ENCODE measurements at places on chromosomes 16 and 17.

- DNase-seq = no peak
Measured at GRCh38 chr16:1466968-1467521, 7.8 kb downstream of the CLCN7 start.

DNA sequence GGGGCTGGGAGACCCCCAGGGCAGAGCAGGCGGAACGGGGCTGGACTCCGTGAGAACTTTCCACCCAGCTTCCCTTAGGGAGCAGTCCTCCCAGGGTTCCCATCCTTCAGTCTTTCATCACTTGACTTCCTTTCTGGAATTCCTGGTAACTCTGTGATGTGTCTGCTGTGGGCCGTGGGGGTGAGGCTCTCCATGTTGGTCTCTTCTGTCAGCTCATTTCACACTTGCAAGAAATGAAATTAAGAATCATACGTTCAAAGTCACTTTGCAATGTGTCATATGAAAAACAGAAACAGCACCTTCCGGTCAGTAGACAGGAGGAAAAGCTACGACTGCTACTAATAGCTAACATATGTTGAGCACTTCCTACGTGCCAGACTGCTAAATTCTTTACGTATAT lies 5.4 kb upstream of the BBS2 start:
- DNase-seq = no peak

- no peak for DNase-seq
Measured at GRCh38 chr17:78706271-78706915, 75.7 kb downstream of the CYTH1 start.

GRCh38 chr16:85026703-85027102 lies 892 bp upstream of the KIAA0513 start:
- DNase-seq = no peak

GRCh38 chr17:17364338-17364667 lies 61.1 kb downstream of the NT5M start:
- no peak for DNase-seq

DNA sequence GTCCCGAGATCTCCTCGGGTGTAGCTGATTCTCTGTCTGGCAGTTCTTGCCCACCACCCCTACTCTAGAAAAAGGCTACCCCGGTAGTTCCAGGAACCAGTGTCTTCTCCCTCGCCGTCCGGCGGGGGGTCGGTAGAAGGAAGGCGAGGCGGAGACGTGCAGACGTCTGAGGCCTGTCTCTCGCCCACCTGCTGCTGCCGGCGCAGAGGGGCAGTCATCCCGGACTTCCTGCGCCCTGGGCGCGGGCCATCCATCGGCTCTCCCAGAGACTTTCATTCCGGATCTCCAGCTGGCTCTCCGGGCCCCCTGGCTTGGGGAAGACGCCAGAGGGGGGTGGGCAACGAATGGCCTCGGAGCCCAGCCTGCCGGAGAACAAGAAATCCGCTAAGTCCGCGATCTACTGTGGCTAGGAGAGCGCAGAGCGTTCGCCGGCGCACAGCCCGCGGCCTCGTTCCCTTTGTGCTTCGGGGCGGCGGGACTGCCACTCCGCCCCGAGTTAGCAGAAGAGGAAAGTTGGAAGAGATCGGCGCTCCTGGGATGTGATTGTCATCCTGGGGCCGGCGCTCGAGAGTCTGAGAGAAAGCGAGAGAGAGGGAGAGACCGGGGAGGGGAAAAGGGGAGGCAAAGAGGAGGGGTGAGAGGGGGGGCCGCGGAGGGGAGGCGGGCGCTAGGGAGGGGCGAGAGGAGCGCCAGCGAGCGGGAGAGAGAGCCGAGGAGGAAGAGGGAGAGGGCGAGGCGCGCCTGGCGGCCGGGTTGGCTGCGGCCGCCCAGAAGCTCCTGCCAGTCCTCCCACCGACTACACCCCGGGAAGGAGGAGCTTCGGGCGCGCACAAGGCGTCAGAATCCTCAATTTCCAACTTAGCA lies at the start of gene IRX5:
Gene IRX5 (plus strand): TSS at position 861 of the 864 bp plus-strand sequence. CDS start 334 bp downstream, outside the sequence.
- no peak for DNase-seq

DNA sequence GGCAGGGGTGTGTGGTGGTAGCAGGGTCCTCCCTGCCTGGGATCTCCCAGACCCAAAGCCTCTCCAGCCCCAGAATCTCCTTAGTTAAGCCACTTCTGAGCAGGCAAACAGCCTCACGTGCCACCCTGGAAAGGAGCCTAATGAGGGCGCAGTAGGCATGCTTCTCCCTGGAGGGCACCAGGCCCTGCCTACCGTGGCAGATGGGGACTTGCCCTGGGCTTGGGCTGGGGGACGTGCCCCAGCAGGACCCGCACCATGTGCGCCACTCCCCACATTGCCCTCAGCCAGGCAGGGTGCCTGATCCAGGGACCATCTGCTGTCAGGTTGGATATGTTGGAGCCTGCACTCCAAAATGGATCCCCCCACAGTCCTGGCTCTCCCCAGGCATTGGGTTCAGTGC lies 14.2 kb downstream of the FAM83G start:
- DNase-seq = no peak

DNA sequence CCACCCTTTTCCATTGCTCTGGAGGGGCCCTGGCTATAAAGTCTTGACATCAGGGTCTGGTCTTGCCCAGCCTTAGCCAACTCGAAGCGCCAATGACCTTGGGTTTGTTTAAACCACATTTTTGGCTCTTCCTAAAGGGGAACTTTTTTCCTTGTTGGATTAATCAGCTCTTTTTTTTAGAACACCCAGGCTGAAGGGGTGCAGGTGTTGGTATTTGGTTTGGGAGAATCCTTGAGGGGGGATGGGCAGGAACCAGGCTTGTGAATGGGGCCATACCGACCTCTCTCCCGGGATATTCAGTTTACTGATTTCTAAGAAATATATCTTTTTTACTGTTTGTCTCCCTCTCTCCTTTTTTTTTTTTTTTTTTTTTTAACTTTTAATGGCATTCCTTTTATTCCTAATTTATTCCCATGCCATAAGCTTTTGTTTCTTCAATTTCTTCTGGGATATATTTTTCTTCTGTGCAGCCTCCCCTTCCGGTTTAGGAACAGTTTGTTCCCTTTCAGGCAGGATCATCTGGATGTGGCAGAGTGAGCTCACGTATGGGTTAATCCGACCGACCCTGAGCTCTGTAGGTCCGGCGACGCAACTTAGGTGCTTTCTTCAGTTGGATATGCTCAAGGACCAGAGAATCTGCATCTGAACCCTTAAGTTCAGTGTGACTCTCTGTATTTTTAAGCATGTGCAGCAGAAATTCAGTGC lies 129.5 kb downstream of the ABCC6 start:
- no peak for DNase-seq

DNA sequence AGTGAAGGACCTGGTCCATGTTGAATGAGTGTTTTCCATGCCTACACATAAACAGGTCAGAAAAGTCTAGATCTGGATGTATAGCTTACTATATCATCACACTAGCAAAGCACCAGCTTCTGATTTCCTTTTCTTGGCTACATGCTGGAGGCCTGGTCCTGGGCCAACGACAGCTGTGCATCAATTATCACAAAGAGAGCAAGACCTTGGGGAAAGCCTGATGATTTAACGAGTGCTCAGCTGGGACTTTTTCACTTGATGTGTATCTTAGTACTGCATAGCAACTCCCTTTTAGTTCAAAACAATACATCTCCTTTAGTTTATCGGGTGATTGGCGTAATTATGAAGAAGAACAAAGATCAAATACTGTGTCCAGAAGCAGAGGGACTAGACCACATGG lies 358.2 kb downstream of the KIF2B start:
- DNase-seq = no peak

- DNase-seq = peak; percentile 30
Measured at GRCh38 chr17:49575679-49576087, at the start of gene NXPH3. Gene NXPH3, plus strand, starts transcription at chr17:49575871. Its CDS starts 349 bp downstream, at chr17:49576220.

- DNase-seq = no peak
Measured at GRCh38 chr16:85712801-85713200, 24.0 kb upstream of the GINS2 start.

DNA sequence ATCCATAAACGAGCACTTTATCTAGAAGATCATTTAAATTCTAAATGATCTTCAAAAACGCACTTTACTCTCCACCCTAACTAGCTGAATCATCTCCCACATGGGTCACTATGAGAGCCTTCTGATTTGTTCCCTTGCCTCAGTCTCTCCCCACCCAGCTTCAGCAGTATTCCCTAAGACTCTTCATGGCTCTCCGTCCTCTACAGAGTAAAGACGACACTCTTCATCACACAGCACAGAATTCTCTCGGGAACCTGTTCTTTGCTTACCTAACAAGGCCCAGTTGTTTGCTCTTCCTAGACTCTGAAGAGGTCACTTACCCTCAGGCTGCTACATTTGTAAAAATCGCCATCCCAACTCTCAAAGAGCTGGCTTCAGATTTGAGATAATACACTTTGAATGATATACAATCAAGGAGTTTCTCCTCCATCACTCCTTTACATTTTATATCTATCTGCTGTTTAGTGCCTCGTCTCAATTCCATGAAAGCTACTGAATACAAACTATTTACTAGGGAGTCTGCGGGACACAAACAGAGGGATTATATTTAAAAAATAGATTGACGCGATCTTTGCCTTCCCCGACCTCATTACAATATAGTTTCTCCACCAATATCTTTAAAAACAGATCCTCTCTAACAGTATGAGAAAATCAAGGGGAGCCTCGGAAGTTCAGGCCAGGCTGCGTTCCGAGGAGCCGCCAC lies 511 bp upstream of the LIG3 start:
- DNase-seq = no peak

DNA sequence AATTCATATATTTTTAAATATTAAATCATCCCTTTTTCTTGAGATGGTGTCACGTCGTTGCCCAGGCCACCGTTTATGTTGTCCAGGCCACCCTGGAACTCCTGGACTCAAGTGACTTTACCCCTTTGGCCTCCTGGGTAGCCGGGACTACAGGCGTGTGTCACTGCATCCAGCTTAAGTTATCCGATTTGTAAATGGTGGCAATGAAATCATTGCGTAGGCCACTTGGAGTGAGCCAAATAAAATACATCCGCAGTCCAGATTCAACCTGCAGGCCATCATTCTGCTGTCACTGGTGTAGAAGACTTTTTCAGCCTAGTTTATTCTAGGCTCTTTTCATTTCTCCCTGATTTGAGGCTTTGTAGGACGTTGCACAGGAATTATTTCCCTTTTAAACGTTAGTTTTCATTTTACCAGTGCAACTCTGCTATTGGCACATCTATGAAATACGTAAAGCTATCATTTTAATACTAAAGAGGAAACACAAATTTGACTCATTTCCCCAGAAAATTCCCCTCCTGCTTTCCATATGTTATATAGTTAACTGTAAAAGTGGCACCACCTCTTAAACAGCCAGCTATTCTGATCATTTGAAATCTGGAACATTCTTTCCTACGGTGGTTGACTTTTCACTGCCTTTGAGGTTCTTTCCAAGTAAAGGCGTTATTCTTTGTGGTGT lies 449.8 kb downstream of the MAF start:
- no peak for DNase-seq

DNA sequence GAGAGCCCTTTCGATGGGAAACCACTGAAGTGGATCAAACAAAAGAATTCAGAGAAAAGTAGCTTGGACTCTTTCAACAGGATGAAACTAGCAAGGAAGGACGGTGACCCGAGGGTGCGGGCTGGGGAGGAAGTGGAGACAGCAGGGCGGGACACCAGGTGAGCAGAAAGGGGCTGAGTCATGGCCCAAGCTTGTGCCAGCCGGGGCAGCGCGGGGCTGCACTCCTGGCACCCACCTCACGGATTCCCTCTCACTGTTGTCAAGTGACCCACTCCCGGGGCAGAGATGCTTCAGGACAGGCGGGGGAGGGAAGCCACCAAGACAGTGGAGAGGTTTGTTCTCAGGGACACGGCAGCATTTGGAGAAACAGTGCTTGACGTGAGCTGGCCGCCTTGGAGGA lies 10.7 kb upstream of the RNF222 start:
- no peak for DNase-seq

- no peak for DNase-seq
Measured at GRCh38 chr17:76545918-76546555, 6.2 kb downstream of the PRCD start.

DNA sequence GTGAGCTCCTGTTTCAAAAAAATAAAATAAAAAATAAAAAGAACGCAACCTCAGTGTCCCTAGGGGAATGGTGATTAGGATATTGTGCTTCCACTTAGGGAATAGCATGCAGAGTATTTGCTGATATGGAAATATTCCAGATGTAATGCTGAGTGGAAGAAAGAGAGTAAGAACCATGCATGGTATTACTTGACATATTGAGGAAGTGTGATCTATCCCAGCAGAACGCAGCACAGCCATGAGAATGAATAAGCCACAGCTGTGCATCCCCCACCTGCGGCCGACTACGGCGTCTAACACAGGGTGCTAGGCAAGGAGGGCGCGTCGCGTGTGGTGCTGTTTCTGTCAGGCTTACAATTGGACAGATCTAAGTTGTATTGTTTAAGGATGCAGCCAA lies 49.5 kb downstream of the FOXK2 start:
- no peak for DNase-seq

GRCh38 chr16:89473791-89474414 lies 16.5 kb downstream of the ANKRD11 start:
- DNase-seq = no peak

DNA sequence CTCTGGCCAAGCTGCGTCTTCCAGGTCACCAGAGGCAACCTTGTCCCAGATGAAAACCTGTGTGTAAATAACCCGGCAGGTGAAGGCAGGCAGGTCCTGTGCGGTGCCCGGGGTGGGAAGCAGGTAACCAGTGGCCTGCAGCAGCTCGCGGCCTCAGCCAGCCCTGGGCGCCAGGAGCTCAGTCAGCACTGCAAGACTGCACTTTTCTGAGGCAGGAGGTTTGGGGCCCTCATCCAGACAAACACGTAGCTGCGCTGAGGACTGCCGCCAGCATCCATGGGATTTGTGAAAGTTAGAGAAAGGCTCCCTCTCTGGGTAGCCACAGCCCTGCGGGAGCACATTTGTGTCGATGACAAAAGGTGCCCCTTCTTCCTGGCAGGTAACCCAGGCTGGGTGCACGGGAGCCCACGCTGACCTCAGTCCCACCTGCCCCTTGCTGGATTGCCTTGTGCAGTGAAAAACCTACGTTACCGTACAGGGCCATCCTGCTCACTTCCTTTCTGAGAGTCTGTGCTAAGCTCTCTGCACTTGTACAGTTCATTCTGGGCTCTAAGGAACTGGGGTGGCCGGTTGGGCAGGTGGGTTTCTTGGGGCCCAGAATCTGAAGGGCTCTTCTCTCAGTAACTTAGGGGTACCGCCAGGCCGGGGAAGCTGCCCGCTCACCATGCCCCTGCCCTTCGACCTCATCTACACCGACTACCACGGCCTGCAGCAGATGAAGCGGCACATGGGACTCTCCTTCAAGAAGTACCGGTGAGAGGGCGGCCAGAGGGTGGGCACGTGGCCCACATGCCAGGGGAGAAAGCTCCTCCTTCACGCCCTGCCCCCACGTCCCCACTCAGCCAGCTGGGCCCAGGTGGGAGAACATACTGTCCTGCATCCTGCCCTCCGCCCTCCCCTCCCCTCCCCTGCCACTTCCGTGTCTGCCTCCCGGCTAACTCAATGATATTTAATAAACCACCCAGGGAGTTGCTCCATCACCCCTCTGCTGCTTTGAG lies 56.4 kb downstream of the MGAT5B start:
- no peak for DNase-seq

All from activated naive CD4-positive, alpha-beta T cell (primary cell).